ENCODE measurements at places on chromosomes 13 and 19.

DNA sequence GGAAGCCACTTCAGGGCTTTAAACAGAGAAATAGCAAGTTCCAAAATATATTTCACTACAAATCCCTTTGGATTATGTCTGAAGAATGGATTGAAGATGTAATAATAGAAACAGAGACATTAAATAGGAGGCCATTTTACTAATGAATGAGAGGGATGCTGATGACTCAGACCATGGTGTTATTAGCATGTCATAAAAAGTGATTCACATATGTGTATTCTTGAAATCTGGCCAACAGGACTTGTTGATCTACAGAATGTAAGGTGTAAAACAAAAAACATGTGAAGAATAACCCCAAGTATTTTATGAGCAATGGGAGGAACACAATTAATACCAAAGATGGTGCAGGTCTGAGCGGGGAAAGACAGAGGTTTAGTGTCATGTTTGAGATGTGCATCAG lies 873.7 kb downstream of the SLITRK5 start:
- DNase-seq: no peak

DNA sequence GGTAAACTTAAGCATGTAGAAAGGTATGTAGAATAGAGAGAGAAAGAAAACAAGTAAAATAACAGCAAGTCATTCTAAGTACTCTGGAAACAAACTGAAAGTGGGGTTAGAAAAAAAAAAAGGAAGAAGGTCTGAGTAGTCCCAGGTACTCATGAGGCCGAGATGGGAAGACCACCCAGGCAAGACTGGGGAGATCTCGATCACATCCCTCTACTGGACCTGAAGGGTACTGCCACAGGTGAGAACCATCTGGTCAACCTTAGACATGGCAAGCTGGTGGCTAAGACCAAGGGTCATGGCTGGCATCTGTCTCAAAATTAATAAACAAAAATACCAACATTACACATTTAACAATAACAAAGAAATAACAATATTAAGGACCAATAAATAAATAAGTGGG lies 36.3 kb upstream of the ZNF724 start:
- peak; percentile 41 for DNase-seq

- no peak for DNase-seq
These were observed 211.1 kb upstream of the TSHZ3 start for GRCh38 chr19:31560086-31561060.

DNA sequence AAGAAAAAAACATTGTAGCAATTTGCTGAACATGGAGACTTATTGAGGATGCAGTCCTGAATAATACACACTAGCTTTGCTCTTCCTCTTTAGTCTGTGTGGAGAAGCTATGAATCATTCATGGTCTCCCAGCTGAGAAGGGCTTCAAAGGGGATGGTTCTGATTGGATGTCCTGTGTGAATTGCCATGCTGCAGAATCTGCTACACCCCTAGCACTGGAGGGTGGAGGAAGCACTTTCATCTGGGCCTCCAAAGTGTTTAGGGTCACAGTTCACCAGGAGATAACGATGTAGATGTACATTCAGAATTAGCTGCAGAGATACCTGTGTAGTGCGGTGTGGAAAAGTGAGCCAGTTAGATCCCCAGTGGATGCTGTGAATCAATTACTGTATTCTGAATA lies 321.1 kb upstream of the EDNRB start:
- DNase-seq: no peak

DNA sequence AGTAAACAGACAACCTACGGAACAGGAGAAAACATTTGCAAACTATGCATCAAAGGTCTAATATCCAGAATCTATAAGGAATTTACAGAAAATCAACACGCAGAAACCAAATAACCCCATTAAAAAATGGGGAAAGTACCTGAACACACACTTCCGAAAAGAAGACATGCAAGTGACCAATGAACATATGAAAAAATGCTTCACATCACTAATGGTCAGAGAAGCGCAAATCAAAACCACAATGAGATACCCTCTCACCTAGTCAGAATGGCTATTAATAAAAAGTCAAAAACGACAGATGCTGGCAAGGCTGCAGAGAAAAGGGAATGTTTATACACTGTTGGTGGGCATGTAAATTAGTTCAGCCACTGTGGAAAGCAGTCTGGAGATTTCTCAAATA lies 29.5 kb downstream of the SLC25A15 start:
- no peak for DNase-seq

- no peak for DNase-seq
These were observed 128.2 kb downstream of the SLITRK1 start for GRCh38 chr13:83753912-83754624.

GRCh38 chr13:36533806-36534205 lies 101.5 kb downstream of the CCNA1 start:
- no peak for DNase-seq

- no peak for DNase-seq
These were observed 4.8 kb downstream of the KLK7 start for GRCh38 chr19:50978772-50979390.

- no peak for DNase-seq
These were observed 53.6 kb downstream of the TDRD12 start for GRCh38 chr19:32773126-32773525.

GRCh38 chr19:15448778-15449619 lies 757 bp downstream of the WIZ start:
- no peak for DNase-seq

DNA sequence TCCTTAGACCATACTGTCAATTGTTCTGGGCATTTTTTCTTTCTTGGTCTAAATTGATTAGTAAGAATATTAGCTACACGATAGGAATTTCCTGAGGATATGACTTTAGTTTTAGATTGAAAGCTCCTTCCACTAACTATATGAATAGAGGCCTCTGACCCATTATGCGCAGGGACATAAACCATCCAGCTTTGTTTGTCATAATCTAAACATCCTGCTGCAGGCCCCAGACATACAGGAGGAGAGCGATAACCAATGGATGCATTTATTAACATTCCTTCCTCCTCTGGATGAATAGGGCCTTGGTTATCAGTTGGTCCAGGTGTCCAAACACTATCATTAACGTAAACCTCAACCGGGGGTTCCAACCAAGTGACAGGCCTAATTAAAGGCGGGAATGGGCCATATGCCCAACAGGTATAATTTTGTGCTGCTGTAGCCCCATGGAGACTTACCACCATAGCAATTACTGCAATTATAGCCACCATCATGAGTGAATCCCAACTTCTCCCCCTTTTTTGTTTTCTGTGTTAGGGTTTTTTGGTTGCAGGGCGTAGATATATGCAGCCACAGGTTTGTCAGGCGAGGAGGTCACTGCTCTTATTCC lies 32.6 kb downstream of the CLEC4M start:
- DNase-seq: no peak

- DNase-seq: no peak
These were observed 21.4 kb upstream of the ZNF730 start for GRCh38 chr19:23095418-23095817.

DNA sequence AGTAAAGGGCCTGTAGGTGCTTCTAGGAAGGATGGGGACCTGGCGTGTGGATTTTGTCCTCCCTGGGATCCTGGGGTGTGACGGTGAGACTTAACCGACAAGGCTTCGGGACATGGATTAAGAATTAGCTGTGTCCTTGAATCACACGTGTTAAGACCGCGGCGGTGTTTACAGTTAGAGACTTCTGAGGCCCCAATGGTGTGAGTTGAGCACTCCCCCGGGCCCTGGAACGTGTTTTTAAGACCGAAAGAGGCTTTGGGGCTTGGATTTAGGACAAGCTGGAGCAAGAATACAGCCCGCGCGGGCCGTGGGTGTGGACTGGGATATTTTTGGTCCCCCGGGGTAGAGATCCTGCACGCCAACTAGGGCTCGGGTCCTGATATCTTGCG lies 1.2 kb upstream of the SLC27A1 start:
- no peak for DNase-seq

- peak; percentile 79 for DNase-seq
These were observed 4.0 kb downstream of the RTN2 start for GRCh38 chr19:45492627-45493470.

DNA sequence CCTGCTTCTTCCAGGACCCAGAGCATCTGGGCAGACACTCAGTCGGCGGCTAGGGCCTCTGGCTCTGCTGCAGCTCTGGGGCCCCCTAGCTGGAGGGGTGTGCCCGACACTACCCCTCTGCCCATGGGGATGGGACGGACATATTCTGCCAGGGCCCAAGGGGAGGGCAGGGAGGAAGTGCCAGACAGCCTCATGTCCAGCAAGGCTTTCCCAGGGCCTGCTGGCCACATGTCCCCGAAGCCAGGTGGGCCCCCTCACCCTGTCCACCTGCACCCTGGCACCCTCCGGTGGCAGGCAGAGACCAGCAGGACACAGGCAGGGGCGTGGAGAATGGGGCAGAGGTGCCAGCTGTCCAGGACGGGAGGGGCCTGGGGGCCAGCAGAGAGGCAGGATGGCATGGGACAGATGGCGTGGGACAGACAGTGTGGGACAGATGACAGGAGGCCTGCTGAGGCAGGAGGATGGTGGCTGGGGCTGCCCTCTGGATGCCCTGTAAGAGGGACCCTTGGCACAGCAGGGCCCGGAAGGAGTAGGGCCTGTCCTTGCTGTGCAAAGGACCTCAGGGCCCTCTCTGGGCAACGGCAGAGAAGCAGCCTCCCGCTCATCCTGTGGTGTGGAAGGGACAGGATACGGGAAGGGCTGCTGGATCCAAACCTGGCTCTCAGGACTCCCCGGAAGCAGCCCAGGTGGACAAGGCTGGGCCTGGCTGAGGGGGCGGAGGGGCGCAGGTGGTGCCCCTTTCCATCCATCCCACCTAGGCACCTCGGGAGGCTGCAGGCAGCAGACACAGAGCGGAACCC lies 29.1 kb downstream of the CEBPG start:
- DNase-seq: no peak

- DNase-seq: no peak
These were observed 13.6 kb downstream of the KLF5 start for GRCh38 chr13:73072239-73072900.

DNA sequence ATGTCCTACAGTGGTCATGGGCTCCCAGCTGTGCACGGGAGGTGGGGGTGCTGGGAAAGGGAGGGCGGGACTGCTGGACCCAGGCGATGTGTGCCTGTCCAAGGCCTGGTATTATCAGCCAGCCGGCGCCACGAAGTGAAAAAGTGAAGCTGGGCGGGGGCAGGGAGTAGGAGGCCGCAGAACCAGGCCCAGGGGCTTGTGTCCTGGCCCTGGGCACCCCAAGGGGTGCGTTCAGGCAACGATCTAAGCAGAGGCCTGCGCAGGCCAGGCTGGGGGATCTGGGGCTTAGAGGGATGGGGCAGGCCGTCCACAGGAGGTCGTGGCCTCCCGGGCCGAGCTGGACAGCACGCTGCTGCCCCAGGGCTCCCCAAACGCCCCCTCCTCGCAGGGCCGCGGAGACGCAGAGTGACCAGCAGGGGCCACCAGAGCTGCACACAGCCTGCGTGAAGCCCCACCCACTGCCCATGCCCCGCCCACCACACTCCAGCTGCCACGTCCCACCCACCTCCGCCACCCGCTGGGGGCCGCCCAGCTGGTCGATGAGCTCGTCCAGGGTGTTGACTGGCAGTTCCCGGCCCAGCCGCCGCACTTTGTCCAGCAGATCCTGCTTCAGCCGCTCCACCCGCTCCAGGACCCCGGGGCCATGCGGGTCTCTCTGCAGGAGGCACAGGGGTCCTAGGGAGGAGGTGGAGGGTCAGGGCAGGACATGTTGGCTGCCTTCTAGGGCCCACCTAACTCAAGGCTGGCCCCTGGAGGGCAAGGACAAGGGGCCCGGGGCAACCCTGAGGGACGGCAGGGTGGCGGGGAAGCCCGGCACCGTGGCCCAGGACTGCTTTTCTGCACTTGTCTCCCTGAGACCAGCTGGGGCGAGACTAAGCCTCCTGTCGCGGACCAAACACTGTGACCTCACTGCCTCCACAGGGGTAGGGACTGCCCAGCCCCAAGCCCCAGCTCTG lies 9.5 kb downstream of the GPX4 start:
- DNase-seq: peak; percentile 98

DNA sequence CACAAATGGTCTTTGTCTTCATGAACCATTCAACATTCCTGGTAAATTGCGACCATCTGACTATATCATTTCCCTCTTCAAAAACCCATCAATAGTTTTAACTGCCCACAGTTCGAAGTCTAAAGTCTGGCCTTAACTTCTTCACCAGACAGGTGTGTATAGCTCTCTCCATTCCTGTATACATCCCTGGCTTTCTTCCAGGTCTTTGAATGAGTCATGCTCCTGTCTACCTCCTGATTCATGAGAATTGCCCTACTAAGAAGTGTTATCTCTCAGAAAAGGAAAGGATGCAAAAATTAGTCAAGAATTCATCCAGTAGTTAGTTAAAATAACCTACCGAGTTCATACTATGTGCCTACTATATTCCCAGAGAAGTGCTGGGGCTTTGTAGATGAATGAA lies 225.0 kb downstream of the TBC1D4 start:
- DNase-seq: no peak

DNA sequence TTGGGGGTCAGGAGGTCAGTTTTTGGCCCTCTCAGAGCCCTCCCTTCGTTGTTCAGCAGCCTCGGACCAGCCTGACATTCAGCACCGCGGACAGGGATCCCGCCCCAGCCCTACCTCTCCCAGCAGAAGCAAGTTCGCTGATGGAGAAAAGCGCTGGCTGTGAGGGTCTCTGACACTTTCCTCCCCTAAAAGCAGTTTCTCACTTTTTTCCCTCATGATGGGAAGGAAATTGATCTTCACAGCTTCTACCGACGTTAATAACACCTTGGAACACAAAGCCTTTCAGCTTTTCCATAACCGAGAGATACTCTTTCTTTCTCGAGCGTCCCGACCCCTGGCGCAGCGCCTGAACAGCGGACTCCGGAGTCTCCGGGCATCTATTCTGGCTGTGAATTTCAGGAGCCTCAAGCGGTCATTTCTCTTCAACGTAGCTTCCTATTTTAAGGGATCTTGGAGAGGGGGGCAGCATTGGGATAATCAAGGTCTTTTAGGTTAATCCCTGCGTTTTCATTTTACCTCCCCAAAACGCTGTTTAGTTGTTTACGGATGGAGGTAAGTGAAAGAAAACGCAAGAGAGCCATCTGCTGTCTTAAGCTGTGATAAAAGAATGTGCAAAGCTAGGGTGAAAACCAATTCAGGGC lies 467.2 kb downstream of the ITGBL1 start:
- no peak for DNase-seq
